ENCODE measurements at places on chromosomes 13 and 19.
A peak's percentile ranks its signal among the peaks of the same experiment; 100 is the strongest.

- no peak for DNase-seq
Measured at GRCh38 chr13:59950266-59950665, 213.5 kb downstream of the DIAPH3 start.

- DNase-seq: no peak
Measured at GRCh38 chr13:26560456-26560855, 3.0 kb downstream of the WASF3 start.

DNA sequence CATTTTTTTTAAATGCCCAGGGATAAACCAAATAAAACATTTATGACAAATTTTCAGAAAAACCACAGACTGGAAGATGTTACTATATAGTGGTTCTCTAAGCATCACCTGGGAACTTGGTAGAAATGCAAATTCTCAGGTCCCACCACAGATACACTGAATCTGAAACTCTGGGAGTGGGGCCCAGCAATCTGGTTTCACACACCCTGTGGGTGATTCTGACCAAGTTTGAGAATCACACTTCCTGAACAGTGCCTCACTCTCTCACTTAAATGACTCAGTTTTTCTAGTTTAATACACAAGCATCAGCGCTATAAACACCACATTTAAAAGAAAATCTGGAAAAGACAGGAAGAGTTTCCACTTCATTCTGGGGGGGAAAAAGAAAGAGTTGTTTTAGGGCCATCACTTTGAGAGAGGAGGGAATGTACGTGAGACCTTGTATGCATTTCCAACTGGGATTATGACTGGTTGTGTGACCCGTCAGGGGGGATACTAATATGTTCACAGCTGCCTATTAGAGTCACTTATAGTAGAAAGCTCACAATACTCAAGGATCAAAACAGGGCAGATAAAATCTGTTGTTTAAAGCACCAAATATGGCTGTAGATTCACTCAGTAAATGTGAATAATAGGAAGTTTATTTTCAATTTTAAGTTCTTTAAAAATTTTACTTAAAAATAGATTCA, 567.7 kb downstream of the GPC6 start:
- DNase-seq: no peak

DNA sequence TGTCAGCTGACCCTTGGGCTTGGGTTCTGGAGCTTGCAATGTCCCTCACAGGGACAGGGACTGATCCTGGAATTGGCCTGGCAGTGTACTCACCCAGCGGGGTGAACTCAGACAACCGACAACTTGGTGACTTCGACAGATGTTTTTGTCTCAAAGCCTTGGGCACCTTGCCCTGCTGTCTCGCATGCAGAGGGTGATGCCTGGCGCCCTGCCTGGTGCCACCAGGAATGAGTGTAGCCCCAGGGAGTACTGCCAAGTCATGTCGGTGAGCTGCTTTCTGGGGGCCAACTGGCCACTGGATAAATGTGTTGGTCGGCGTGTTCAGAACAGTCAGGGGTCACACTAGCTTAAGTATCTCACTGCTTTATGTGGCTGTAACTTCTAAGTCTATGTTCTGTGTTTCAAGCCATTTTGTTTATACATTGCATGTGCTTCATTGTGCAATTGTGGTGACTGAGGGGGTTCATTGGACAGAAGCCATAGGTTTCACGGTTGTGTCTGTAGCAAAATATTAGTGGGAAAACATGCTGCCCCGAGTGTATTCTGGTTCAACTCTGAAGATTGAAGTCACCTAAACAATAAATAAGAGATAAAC, 96.3 kb upstream of the TNFSF11 start:
- DNase-seq: no peak

GRCh38 chr13:67366533-67366932, 136.4 kb upstream of the PCDH9 start:
- DNase-seq: no peak

DNA sequence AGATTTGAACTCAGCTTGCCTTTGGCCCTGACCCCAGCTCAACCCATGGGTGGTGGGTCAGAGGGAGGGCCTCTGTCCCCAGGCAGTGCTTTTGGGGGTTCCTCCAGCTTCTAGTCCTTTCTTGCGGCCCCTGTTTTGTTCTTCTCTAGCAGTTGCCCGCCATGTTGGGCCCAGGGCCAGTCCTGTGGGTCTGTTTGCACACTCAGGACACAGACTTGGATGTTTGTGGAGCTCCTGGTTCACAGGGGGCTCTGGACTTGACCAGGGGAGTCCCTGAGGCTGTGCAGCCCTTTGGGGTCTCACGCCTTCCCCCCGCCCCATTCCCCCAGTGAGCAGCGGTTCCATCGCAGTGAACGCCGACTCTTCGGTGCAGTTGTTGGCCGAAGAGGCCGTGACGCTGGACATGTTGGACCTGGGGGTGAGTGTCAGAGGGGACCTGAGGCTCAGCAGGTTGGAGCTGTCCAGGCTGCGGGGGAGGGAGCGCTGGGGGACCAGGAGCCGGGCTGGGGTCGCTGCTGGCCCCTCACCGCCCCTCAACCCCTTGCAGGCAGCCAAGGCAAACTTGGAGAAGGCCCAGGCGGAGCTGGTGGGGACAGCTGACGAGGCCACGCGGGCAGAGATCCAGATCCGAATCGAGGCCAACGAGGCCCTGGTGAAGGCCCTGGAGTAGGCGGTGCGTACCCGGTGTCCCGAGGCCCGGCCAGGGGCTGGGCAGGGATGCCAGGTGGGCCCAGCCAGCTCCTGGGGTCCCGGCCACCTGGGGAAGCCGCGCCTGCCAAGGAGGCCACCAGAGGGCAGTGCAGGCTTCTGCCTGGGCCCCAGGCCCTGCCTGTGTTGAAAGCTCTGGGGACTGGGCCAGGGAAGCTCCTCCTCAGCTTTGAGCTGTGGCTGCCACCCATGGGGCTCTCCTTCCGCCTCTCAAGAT, 2.5 kb downstream of the ATP5F1D start:
- peak; percentile 64 for DNase-seq

DNA sequence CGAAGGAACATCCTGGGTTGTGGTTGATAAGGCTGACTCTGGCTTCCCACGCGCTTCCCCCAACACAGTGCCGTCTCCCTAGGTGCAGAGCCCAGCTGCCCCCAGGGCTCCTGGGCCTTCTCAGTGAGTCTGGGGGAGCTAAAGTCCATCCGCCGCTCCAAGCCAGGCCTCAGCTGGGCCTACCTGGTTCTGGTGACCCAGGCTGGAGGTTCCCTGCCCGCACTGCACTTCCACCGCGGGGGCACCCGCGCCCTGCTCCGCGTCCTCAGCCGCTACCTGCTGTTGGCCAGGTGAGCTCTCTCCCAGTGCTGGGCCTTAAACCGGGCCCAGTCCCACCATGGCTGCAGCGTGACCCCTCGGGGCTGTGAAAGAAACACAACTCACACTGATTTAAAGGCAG, 3.7 kb downstream of the TBC1D17 start:
- no peak for DNase-seq

- DNase-seq: no peak
Measured at GRCh38 chr19:37564624-37565369, 29.8 kb downstream of the ZNF571 start.

DNA sequence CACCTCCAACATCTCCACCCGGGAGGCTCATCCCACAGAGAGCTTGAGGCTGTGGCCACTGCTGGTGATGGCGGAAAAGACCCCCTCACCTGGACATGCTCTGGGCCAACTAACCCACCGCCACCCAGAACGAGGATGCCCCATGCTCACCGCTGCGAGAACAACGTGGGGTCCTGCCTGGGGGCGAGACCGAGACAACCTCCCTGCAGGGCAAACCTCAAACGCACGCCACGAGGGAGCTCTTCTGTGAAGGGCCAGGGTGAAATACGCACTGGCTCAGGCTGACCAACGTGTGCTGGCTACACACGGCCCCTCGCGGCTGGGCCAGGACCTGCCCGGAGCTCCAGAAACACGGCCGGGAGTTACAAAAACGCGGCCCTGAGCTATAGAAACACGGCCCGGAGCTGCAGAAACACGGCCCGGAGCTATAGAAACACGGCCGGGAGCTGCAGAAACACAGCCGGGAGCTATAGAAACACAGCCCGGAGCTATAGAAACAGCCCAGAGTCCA, 19.0 kb upstream of the PLPP2 start:
- DNase-seq: no peak

DNA sequence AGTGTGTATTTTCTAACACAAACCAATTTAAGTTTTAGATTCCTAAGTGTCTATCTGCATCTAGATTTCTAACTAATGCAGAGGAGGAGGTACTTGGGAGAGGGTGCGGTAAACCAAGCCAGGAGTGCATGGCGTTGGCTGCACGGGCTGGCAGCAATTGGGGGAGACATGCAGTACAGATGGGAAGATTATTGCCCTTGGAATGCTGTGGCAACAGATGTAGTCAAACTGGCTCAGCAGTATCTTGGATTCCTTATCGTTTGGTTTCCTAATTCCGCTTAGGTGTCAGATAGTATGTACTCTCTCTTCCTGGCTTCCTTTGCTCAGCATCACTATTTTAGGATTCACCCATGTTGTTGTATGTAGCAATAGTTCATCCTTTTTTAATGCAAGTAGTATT, 29.4 kb upstream of the STK24 start:
- DNase-seq: no peak

- DNase-seq: no peak
Measured at GRCh38 chr19:29704562-29705558, 10.2 kb downstream of the C19orf12 start.

DNA sequence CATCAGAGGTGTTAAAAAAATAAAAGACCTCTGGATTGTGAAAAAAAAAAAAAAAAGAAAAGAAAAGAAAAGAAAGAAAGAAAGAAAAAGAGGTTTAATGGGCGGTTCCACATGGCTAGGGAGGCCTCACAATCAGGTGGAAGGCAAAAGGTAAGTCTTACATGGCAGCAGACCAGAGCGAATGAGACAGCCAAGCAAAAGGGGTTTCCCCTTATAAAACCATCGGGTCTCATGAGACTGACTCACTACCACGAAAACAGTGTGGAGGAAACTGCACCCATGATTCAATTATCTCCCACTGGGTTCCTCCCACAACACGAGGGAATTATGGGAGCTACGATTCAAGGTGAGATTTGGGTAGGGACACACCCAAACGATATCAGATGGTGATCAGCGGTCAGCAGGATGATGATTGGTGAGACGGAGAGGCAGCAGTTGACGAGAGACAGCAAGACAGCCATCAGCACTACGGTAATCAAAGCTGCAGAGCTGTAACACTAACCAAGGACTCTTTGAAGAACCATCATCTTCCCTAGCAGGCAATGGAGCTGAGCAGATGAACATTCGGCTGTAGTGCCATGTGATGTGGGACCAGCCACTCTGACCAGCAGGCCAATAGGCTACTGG, 3.9 kb upstream of the CD209 start:
- no peak for DNase-seq

DNA sequence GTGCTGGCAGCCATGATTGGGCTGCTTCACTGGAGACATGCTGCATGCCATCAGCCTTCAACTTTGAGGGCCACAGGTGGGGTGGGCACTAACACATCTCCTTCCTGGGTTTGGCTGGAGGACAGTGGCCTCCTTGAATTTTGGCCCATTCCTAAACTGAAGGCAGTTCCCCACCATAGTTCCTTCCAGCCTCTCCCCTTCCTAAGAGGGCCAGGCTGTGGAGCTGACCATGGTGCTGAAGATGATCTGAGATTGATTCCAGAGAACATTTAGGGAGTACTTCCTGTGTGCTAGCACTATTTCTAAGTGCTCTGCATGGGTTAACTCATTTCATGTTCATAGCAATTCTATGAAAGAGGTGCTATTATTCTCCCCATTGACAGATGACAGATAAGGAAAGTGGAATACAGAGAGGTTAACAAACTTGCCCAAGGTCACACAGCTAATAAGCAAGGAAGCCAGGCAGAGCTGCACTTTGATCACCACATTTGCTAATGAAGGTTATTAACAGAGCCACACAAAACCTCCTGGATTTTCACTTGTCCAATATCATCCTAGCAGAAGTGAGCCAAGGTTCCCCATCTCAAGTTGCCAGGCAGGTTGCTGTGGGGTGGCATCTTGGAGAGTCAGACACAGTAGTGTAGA, 175.3 kb downstream of the ZIC5 start:
- peak; percentile 14 for DNase-seq

- DNase-seq: no peak
Measured at GRCh38 chr19:10309423-10309822, at the start of gene ZGLP1. TSS of gene ZGLP1 (minus strand) at chr19:10309815.

DNA sequence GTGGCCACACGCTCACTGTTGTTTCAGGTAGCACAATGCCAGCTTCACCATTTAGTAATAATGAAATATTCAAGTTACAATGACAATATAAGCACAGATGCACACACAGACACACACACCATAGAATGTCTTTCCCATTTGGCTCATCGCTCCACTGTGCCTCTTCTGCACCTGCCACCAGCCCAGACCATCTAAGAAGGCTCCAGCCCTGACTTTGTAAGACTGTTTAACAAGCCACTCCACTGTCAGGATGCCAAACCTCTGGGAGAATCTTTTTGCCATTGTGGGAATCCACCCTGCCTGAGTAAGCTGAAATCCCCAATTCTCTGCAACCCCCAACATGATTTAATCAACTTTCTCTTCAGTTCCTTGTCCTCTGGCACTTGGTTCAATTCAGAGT, 60.6 kb downstream of the LHFPL6 start:
- DNase-seq: no peak

- DNase-seq: peak; percentile 63
Measured at GRCh38 chr19:38035515-38036495, 128.8 kb downstream of the SIPA1L3 start.

DNA sequence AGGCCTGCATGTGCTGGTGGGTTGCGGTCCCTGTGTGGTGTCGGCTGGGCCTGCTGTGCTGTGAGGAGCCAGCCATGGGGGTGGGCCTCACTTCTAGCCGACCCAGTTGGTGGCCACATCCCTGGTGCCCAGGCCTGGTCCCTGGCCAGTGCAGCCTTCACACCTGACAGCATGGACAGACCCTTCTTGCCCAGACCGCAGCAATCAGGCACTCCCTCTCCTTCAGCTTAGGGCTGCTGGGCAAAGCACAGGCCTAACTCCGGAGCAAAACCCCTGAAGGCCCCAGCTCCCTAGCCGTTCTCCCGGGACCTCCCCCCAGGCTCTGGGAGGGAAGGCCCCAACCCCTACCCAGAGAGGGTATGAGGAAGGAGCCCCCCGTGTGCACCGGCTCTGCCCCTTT, 6.6 kb upstream of the MCF2L start:
- DNase-seq: no peak

DNA sequence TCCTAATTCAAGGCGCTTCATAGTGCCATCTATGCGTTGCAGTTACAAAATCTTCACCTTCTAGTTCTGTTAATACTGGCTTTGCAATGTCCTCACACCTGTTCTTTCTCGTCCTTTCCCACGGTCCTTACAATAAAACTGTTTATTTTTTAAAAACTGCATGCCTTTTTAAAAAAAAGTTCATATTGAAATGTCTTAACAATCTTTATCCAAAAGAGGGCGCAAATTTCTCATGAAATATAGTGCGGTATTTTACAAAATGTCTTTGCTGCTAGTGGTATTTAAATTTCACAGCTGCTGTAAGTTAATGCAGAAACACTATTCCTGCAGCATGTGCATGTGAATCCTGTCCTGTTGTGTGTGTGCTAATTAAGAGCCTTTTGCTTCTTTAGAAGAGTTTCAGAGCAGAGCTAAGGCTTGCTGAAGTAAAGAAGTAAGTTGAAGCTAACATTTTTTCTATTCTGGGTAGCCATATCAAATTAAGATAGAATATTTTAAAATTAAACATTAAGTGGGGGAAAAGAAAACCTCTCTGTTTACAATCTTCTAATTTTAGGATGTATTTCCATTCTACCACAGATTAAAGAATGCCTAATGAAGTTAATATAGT, 15.8 kb upstream of the CLDN10 start:
- DNase-seq: no peak

All from RCC 7860 (cell line).